ENCODE measurements at places on chromosomes 11 and 22.

DNA sequence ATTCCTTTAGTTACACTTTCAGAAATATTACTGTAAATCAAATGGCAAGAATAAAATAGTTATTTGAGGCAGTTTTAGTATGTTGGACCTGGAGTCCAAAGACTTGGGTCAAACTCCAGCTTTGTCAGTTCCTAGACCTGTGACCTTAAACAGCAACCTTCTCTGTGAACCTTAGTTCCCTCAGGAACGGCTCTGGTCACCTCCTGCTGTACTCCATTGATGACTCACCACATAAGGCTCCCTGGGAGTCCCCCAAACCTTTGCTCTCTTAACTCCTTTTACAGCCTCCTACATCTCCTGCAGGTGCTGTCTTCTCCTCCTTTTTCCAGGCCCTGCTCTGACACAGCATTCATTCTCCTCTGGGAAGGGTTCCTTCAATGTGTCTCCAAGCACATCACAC lies 29.1 kb downstream of the LIMK2 start:
- DNase-seq, result no peak

DNA sequence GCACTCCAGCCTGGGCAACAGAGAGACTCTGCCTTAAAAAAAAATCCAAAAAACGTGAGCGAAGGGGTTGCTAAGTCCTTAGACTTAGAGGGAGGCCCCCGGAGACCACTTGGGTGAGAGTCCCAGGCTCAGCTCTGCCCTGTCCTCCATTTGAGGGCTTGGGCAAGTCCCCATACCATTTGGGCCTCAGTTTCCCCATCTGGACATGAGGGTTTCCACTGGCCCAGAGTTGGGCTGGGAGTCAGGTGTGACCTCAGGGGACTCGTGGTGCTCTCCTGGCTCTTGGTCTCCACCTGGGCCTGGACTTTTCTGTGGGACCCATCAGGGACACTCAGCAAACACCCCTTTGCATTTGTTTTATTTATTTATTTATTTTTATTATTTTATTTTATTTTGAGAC lies 35.2 kb upstream of the CSNK1E start:
- DNase-seq, result no peak

GRCh38 chr22:36985211-36985889 lies 33.9 kb downstream of the TST start:
- DNase-seq, result no peak

DNA sequence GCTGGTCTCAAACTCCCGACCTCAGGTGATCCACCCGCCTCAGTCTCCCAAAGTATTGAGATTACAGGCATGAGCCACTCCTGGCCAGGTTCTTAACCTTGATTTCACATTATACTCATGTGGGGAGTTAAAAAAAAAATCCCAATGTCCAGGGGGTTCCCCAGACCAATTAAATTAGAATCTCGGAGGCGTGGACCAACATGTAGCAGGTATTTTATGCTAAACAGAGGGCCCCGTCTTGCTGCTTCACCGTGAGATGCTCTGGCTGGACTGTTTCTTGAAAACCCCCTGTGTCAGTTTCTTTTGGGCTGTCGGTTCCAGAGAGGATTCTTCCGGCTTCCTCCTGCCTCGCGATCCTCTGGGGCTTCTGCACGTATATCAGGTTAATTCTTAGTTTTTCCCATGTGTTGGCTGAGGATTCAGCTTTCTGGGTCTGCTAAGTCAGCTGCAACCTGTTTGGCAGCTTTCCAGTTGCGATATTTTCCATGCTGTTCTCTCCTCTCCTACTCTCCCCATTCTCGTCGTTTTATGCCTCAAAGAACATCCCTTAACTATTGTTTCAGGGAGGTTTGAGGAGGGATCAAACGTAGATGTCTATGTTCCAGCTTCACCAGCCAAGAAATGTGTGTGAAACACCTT lies 50.6 kb upstream of the ACCSL start:
- DNase-seq, result no peak

DNA sequence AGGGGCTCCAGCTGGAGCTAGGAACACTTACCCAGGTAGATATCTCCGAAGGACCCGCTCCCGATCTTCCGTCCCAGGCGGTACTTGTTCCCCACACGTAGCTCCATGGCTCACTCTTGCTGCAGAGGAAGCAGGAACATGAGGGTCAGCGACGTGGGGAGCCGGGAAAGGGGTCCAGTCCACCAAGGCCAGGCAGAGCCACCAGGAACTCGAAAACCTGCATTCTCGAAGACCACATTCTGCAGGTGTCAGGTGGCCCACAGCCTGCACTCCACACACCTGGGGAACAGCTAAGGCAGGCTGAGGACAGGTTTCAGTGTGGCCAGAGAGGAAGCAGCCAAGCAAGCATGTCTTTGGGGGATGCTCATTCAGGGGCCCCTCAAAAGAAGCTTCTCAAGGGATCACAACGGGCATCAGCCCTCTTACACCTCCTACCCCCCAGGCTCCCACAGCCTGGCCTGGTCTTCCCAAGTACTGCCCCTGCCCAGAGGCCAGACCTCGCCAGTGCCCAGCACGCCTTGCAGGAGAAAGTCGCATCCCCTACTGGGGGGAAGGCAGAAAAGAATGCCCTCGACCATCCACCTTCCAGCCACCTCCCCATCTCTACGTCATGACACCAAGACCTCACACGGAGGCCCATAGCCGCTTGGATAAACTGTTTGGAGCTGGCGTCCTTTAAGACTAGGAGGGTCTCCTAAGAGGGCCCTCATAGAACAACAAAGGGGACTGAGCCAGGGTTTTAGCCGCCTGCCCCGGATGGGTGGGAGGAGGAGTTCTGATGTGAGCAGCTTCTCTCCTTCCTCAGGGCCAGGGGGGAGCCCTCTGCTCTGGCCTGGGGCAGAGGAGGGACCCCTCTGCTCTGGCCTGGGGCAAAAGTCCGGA lies 2.9 kb downstream of the CSNK1E start:
- DNase-seq, result no peak

- DNase-seq, result no peak
Measured at GRCh38 chr22:39623603-39624500, 53.3 kb downstream of the CACNA1I start.

Measured in NCI-H1092 treated with DMSO at 0.1 percent for 48 hours (cell line).